ENCODE measurements at places on chromosomes 2 and 18.

DNA sequence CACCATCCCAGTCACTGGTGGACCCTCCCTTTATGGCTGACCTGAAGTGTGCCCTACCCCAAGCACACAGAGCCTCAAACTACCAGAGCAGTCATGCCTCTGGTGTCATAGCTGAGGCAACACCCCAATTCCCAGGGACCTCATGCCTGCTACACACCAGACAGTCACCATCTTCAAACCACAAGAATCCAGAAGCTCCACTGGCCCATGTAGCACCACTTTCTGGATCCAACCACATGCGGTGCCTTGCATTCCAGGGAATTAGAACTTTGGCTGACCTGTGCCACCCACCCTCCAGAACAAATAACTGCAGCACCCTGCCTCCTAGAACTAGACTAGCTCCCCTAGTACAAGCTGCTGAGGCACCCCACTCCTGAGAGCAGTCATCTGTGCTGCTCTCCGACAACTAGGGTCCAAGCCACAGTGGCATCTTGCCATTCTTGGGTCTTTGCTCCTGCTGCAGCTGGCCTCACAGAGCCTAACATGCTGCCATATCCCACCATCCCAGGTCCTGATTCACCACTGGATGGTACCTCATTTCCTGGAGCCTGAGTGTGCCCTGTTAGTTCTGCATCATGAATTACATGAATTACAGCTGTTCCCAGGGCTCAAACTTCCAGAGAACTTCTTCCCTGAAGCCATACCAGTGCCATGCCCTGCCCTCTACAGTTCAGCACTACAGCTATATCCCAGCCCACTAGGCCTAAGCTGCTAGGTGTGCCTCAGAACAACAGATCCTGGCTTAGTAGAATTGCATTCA lies 243.8 kb upstream of the CHST9 start:
- DNase-seq = no peak

GRCh38 chr18:72160510-72161445 lies 383.4 kb downstream of the CBLN2 start:
- no peak for DNase-seq

- DNase-seq = no peak
These were observed 40.4 kb upstream of the PDCL3 start for GRCh38 chr2:100522430-100522829.

GRCh38 chr18:55487997-55488396 lies 100.0 kb downstream of the TCF4 start:
- no peak for DNase-seq

- no peak for DNase-seq
These were observed 120.4 kb downstream of the SLC5A7 start for GRCh38 chr2:108106731-108107130.

GRCh38 chr2:176793792-176794191 lies 418.8 kb upstream of the HNRNPA3 start:
- no peak for DNase-seq

DNA sequence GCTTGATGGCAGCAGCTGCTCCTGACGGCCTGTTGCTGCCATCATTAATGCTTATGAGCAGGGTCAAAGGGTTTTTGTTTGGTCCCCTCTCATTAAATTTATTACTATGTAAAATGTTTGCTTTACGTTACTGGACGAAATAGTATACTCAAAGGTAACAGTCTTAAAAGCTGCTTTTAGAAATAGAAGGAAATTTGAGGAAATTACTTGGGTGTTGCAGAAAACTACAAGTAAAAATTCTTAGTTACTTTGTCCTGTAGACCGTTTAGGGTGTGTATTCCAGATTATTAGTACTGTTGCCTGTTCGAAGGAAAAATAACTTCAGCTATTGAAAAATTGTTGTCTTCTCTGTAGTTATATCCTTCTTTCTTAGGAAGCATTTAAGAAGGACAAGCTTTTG lies 27.8 kb downstream of the DDX1 start:
- DNase-seq = no peak

DNA sequence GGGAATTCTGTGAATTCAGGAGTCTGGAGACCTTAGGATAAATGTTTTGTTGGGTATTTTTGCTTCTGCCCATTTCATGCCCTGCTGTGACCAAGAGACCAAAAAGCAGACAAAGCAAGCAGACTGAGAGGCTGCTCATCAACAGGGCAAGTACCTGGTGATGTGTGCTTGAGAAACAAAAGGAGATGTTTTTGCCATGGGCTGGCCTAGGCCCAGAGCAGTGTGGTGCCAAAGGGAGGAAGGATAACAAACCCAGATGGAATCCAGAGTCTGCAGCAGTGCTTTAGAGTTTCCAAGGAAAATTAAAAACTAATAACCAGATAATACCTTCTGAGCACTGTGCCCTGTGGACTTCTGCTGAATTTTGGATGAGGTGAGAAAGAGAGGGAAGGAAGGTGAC lies 538.4 kb downstream of the STK39 start:
- no peak for DNase-seq

- DNase-seq = no peak
These were observed 56.3 kb downstream of the RAPGEF4 start for GRCh38 chr2:172791953-172792352.

DNA sequence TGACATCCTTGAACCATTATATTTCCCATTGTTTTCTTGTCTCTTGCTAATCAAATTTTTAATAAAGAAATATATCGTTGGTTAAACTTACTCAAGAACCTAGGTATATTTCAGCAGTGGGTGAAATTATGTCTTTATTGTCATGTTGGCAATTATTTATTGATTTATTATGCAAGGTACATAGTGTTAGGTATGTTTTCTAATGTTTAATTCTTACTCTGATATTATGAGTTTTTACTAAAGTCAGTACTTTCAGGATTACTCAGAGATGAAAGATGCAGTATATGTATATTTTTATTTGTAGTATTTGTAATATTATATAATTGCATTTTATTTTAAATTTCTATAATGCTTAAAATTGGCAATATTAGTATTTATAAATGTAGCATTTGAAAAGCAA lies 46.9 kb downstream of the PSMD14 start:
- no peak for DNase-seq

- peak; percentile 69 for DNase-seq
These were observed 71.7 kb downstream of the NCAPH start for GRCh38 chr2:96407041-96407918.

DNA sequence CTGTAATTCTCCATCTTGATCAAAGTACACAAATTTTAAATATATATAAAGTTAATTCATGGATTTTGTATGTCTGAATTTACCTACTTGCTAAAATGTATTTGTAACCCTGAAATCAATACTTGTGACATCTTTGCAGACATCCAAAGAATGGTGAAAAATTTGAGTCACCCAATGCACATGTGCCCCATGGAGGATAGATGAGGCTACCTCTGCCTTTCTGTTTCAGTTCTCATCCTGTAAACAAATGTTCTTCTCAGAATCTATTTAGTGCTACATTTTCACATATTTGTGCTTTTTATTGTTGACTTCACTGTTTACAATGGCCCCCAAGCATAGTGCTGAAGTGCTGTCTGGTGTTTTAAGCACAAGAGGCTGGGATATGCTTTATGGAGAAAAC lies 171.5 kb downstream of the LRATD1 start:
- no peak for DNase-seq

GRCh38 chr2:95361216-95361980 lies 41.1 kb upstream of the FAHD2A start:
- no peak for DNase-seq

- no peak for DNase-seq
These were observed 172.1 kb upstream of the ARL4C start for GRCh38 chr2:234669001-234669400.

GRCh38 chr2:80068038-80068731 lies 236.4 kb downstream of the LRRTM1 start:
- no peak for DNase-seq

DNA sequence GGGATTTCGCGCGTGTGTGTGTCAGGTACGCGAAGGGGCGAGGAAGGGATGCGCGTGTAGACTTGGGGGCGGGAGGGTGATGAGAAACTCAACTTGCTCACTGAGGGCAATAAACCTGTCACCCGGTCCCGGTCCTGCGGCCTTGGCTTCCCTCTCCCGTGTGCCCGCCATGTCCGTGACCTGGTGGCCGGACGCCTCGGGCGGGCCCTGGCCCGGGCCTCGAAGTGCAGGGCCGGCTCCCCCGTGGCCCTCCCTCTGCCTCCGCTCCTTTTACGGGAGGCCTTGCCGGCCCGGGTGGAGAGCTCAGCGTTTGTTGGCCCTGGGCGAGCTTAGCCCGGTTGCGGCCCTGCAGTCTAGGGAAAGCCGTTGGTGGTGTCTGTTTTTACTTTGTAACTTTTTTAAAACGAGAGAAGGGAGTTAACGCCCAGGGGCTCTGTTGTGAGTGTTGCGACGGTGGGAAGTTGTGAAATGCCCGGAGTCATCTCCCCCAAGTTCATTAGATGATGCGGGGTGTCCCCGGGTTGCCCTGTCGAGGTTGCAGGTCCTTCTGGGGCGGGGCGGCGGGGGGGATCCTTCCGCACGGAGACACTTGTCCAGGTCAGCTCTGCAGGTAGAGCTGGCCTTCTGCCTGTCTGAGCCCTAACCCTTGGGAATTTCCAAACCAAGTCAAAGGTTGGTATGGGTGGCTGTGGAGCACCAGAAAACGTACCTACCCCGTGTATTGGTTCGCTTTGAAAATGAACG lies 883 bp downstream of the SMCHD1 start:
- no peak for DNase-seq

DNA sequence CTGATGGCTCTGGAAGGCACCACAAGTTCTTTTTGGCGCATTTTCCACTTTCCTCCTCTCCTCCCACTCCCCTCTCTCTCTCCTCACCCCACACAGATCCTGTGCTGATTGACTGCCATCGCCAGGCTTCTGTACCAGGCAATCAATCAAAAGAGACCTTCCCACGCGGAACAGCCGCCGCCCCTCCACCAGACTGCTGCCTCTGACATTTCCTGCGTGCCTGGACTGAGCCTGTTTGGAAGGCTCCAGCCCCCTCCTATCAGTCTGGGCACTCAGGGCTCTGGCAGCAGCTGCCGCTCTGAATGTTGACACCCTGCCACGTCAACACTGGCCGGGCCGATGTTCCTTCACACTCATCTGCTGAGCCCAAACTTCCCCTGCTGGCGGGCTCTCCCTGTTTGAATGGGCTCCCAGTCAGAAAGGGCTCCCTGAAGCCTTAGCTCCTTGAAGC lies 467.7 kb downstream of the EPHA4 start:
- DNase-seq = no peak

- DNase-seq = peak; percentile 32
These were observed 2.9 kb upstream of the RBBP8 start for GRCh38 chr18:22930089-22930713.

- DNase-seq = no peak
These were observed 343.9 kb upstream of the ACVR2A start for GRCh38 chr2:147500819-147501395.

DNA sequence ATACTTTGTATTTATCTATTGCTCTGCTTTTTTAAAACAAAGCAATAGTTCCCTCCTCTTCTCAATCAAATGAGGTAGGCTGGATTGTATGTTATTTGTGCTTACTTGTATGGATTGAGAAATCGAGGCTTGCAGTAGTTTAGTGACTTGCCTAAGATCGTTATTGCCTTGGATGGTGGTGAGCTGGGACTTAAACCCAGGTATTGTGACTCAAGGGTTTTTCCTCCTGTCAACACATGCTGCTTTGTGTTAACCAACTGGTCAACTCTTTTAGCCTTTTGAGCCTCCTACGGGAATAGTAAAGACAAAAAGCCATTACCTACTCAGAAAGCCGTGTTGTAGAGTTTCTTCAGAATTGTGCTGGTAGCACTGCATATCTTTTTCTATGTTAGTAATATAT lies 95.2 kb upstream of the THUMPD2 start:
- no peak for DNase-seq

- DNase-seq = no peak
These were observed 24.2 kb downstream of the TRAF3IP1 start for GRCh38 chr2:238344517-238344916.

- no peak for DNase-seq
These were observed 987.4 kb downstream of the SUCLG1 start for GRCh38 chr2:83471655-83472054.

DNA sequence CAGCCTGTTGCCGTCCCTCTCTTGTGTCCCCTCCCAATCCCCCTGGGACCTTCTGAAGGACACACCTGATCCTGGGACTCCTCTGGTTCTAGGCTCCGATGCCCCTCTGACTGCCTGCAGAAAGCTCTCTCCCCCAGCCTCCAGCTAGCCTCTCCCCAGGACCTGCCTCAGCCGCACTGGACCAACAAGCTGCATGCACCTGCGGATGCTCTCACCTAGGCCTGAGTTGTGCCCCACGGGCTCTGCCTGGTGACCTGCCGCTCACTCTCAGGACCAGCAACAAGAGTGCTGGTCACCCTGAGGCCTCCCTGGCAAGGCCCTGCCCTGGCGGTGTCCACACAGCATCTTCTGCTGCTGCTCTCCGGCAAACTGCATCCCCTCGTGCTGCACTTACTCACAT lies 63.0 kb downstream of the EIPR1 start:
- no peak for DNase-seq

DNA sequence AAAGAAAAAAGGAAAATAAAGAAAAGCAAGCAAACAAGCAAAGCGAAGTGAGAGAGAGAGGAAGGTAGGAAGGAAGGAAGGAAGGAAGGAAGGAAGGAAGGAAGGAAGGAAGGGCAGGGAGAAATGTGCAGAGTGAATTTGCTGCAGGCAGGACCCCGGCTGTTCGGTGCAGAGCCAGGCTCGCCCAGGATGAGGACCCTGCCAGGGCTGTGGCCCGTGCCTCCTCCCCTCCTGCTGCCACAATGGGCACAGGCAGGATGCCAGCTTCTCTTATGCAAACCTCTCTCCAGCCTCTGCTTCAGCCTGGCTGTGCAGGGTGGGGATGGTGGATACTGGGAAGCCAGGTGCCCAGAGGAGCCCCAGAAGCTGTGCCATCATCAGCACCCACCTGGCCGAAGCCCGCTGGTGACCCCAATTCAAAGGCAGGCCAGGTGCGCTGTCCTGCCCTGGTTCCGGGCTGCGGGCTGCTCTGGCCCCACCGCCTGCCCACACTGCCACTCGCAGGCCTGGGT lies 3.2 kb downstream of the GPR17 start:
- DNase-seq = no peak

GRCh38 chr18:9996094-9996493 lies 82.3 kb downstream of the VAPA start:
- no peak for DNase-seq

DNA sequence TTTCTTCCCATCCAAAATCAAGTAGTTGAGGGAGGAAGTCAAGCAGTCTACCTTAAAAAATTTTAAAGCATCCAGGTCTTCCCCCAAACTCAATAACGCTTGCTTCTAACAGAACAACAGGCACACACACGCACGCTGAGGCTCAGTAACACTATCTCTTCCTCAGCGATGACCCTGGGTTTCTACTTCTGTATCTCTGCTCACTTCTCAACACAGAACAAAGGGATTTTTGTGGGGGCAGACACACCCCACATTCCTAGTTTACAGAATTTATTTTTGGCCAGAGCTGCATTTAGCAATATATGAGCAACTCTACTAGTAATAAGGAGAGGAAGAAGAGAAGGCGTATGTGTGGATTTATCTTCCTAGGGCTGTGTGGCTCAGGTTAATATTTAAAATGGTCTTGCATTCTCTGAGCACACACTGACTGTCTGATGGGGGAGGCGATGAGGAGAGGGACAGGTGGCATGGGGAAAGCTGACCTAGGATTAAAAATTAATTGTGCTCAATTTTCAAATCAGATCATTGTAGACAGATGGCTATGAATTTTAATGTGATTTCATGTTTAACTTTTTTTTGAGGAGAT lies 71.3 kb upstream of the PPM1B start:
- DNase-seq = no peak

GRCh38 chr2:76599732-76600368 lies 889.1 kb upstream of the GCFC2 start:
- DNase-seq = peak; percentile 62
